ENCODE measurements at places on chromosomes 11 and 22.

DNA sequence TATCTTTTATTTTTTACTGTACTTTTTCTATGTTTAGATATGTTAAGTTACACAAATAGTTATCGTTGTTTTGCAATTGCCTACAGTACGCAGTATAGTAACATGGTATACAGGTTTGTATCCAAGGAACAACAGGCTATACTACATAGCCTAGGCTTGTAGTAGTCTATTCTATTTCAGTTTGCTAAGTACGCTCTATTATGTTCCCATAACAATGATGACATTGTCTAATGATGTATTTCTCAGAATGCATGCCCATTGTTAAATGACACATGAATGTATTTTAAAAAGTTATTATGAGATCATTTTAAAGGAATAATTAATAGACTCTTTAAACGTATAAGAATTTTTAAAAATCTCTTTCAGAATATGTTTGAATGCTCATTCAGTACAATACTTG, 696.7 kb upstream of the CCDC90B start:
- no peak for DNase-seq

DNA sequence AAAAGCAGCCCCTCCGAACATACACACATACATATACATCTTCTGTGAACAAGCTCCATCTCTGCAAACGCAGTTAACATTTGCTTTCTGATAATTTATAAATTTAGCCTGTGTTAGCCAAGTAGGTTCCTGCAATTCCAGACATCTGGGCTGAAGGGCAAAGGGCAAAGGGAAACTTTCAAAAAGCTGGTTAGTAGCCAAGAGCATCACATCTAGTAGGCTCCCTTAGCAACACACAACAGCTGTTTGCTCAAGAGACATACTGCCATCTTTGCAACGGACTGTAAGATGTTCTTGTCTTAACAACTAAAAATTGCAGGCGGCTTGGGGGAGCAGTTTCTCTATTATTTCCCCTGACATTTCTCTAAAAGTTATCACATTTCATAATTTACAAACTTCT, 134.9 kb downstream of the RBFOX2 start:
- no peak for DNase-seq

- DNase-seq = no peak
These were observed 16.9 kb upstream of the SIK2 start for GRCh38 chr11:111585371-111585770.

GRCh38 chr11:75160220-75160757, 9.4 kb downstream of the SLCO2B1 start:
- no peak for DNase-seq

DNA sequence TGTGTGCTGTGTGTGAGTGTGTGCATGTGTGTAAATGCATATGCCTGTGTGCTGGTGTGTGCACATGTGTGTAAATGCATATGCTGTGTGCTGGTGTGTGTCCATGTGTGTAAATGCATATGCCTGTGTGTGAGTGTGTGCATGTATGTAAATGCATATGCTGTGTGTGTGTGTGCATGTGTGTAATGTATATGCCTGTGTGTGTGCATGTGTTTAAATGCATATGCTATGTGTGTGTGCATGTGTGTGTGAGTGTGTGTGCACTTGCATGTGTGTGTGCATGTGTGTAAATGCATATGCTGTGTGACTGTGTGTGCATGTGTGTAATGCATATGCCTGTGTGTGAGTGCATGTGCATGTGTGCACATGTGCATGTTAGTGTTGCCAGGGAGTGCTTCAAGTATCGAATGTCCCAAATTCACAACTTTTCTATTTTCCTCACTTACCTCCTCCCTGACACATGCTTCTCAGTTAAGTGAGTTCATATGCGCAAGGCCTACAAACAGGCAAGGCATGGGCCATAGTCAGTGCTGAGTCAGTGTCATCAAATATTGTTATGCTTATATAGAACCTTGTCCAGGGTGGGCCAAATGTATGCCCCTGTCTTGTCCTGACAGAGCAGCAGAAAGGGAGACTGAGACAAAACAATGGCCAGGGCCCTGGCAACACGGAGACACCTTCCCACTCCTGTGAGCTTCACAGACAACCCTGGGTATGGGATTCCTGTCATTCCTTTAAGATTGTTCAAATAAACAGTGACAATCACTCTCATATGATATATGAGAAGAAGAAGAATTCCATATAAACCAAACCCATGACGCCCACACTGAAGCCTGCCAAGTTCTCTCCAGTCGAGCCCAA, 38.6 kb downstream of the GGTLC2 start:
- DNase-seq = no peak

- DNase-seq = no peak
These were observed 7.6 kb downstream of the DLG2 start for GRCh38 chr11:85619499-85619898.

DNA sequence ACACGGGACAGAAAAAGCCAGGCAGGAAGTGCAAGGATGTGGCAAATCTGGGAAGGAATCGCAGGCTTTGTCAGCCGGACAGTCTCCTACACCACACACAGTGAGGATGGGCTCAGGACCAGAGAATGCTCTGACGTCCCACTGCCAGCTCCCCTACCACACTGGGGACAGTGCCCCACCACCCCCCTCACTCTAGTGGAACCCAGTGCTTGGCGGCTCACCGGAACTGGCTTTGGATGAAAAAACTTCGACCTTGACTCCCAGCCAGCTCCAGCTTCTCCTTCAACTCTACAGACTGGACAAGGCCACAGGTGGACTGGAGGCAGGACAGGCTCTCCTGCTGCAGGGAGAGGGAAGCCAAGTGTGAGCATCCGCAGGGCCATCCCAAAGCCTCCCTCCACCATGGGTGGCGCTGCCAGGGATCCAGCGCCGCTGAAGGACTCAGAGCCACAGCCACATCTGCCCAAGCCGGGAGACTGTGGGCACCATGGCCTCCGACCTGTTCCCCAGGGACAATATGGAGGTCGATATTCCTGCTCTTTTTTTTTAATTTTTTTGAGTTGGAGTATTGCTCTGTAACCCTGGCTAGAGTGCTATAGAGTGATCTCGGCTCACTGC, 24.0 kb downstream of the SERHL2 start:
- DNase-seq = no peak

DNA sequence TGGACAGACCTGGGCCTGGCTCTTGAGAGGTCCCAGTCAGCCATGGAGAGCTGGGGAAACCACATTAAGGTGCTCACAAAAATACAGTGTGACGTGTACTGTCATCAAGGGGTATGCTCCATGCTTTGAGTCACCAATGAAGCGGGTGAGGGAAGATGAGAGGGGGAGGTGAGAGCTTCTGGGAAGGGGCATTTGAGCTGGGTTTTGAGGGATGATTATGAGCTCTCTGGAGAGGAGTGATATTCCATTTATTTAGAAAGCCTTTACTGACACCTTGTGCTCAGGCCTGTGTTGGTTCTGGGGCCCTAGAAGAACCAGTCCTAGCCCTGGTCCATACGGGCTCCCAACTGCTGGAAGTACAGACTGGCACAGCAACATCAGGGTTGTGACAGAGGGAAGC, 10.4 kb upstream of the ARHGEF17 start:
- DNase-seq = no peak

DNA sequence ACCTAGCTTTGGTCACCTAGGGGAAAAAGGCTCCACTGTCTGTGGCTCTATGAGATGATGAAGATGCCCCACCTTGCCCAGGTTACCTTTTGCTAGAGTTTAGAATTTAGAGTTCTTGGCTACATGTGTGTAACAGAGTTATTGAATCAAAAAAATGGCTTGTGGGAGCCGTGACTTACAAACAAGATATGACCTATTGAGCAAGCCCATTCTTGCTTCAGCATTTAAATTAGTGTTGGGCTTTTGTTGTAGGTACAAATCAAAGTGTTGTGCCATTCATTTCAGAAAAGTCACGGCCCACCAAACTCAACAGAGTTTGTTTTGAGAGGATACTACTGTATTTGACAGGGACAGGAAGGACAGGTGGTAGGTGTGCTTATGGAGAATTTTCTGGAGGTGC, 768.8 kb downstream of the NTM start:
- no peak for DNase-seq

DNA sequence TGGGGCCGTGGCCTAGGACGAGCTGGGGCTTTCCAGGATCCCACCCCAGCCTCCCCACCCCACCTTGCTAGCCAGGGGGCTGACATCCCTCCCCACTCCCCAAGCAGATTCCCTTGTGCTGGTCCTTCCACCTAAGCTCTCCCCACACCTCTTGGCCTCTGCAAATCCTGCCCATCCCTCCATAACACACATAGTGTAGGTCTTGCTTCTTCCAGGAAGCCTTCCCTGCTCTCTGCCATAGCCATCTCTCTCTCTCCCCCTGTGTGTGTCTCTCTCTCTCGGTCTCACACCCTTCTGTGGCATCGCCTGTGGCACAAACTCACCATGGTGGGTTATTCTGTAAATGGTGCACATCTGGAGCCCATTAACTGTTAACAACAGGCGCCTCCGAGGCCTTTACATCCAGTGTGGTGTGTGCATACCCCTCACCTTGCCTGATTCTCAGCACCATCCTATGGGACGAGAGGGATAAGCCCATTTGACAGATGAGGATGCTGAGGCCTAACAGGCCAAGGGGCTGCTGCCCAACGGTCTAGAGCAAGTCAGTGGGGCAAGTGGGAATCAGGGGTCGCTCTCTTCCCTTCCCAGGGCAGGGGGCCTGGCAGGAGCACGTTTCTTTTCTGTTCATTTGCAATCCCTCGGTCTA, 22.2 kb upstream of the PICK1 start:
- no peak for DNase-seq

DNA sequence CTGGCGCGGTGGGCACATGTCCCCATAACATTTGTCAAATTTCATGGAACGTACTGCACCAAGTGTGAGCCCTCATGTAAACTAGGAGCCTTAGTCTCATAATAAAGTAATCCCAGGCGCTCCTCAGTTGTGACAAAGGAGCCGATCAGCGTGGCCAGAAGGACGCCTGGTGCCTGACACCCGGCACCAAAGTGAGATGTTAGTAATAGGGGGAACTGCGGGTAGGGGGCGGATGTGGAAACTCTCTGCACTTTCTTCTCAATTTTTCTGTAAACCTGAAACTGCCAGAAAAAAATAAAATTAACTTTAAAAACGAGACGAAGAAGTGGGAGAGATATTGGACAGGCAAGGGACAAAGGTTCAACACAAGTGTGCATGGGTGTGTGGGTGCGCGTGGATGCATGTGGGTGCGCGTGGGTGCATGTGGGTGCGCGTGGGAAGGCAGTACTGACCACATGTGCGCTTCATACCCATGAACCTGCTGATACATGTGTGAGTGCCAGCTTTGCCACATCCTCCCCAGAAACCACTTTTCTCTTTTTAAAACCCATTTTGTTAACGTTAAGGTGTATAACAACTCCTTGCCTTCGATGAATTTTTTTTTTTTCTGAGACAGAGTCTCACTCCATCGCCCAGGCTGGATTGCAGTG, 55.4 kb upstream of the LINC01488 start:
- DNase-seq = no peak

DNA sequence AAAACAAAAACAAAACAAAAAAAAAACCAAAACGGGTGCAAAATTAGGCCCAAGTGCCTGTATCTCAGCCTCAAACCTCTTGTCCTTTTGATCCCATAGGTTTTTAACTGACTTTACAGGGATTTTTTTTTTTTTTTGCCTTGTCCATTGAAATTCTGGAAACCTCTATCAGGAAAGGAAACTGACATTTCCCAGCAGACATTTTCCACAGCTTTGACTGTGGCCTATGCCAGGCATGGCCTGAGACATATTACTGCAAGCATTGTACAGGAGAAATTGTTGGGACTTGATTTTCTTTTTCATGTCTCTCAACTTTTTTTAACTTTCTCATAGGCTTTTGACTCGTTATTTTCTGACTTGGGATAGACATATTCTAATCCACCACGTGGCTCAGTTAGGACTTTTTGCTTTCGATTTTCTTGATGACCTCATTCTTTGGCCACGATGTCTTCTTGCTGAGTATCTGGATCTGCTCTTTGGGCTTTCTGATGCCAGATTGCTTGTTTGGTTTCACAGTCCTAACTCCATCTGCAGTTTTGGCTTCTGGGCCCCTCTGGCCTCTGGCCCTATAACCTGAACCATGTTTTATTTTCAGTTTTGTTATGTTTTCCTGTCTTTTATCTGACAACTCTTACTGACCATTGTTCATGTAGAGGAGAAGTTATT, 336.1 kb upstream of the C11orf87 start:
- DNase-seq = no peak

GRCh38 chr11:22869325-22869724, 9.1 kb upstream of the CCDC179 start:
- no peak for DNase-seq

DNA sequence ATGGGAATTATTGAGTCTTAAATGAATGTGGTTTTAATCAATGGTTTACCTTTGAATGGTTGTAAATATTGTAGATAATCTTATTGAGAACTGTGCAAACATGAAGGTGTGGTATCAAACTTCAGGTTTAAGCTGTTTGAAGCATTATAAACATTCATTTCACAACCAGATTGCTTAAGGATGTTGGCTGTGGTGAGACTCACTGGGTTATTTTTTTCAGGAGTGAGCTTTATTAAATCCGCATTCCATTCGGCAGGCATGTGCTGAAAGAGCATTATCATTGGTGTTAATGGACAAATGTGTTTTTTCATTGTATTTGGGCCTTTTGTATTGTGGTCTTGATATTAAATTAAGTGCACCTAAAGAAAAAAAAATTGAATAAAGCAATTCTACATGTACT, 9.7 kb downstream of the MMP3 start:
- no peak for DNase-seq

- DNase-seq = no peak
These were observed 21.9 kb upstream of the RAB30 start for GRCh38 chr11:83093634-83094033.

- DNase-seq = no peak
These were observed 3.0 kb upstream of the WEE1 start for GRCh38 chr11:9570313-9571025.
